ENCODE measurements at places on chromosomes 13 and 19.

GRCh38 chr19:7230826-7231225 is 63.4 kb downstream of the INSR start:
- DNase-seq = no peak

- DNase-seq = no peak
Observed at GRCh38 chr19:2287585-2288337, 5.8 kb upstream of the PEAK3 start.

GRCh38 chr19:28485292-28485691 is 727.7 kb downstream of the UQCRFS1 start:
- no peak for DNase-seq

DNA sequence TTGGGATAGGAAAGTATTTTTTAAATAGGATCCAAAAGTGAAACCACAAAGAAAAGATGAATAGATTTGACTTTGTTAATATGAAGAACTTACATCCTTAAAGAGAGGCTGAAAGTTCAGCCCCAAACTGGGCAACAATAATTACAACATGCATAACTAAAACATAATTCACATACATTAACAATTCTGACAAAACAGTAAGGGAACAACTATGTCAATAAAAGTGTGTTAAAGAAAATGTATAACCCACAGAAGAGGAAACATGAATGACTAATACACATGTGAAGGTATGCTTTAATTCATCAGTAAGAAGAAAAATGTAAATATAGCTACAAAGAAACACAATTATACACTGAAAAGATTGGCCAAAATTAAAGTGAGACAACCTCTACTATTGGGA is 1597.6 kb upstream of the MIR17HG start:
- DNase-seq = no peak

- DNase-seq = no peak
Observed at GRCh38 chr19:3283886-3284657, 59.6 kb downstream of the CELF5 start.

- no peak for DNase-seq
Observed at GRCh38 chr19:4302243-4302640, at the start of gene TMIGD2. TSS of gene TMIGD2 (minus strand) at chr19:4302389. CDS start at chr19:4302385, 4 bp downstream.

GRCh38 chr13:92251671-92252210 is 853.3 kb downstream of the GPC5 start:
- no peak for DNase-seq

GRCh38 chr13:89380101-89380500 is 1708.9 kb downstream of the SLITRK5 start:
- DNase-seq = no peak

DNA sequence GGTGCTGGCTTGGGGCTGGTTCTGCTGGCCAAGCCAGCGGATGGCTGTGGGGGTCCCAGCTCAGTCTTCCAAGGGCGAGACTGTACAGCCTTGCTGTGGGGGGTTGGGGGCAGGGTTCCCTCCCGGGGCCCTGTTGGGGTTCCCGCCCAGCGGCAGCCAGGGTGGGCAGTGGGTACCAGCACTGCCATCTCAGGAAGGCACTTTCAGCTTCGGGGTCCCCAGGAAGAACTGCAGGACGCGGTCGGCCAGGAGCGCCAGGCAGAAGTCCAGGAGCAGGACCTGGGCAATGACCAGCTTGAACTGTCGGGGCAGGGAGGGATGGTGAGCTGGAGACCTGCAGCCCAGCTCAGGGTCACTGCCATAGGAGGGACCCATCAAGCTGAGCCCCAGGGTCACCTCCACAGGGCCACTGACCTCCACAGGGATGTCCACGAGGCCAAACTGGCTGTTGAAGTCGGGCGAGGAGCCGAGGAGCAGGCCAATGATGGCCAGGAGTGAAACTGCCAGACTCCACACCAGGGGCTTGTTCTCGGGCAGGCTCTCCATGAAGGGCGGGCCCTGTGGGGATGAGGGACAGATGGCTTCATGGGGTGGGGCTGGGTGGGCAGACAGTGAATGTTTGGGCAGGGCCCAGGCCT is 1.9 kb upstream of the GMIP start:
- no peak for DNase-seq

DNA sequence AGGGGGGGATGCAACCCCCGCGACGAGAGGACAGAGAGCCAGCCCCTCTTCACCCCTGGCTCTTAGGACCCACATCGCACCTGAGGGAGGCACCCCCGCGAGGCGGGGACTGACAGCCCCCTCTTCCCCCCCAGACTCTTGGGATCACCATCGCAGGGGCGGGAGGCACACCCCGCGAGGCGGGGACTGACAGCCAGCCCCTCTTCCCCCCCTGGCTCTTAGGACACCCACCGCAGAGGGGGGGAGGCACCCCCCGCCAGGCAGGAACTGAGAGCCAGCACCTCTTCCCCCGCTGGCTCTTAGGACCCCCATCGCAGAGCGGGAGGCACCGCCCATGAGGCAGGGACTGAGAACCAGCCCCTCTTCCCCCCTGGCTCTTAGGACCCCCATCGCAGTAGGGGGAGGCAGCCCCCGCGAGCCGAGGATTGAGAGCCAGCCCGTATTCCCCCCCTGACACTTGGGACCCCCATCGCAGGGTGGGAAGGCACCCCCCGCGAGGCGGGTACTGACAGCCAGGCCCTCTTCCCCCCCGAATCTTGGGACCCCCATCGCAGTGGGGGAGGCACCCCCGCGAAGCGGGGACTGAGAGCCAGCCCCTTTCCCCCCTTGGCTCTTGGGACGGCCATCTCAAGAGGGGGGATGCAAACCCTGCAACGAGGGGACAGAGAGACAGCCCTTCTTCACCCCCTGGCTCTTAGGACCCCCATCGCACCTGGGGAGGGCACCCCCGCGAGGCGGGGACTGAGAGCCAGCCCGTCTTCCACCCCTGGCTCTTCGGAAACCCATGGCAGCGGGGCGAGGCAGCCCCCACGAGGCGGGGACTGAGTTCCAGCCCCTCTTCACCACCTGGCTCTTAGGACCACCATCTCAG is 2425.1 kb upstream of the PCDH20 start:
- no peak for DNase-seq

GRCh38 chr19:50344661-50345318 is 15.6 kb upstream of the KCNC3 start:
- no peak for DNase-seq

DNA sequence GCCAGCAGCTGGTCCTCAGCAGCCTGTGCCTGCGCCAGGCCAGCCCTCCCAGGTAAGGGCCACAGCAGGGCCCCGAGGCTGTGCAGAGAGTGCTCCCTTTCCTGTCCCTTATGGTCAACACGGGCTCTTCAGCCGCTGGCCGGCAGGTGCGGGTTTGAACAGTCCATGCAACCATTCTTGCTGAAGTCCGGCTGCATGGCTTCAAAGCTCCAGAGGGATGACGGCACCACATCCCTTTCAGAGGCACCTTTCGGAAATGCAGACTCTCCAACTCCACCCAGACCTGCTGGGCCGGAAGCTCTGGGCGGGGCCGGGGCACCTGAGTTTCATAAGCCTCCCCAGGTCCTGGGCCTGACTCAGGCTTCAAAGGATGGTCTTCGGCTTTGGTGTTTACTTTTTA is 81.3 kb downstream of the SPACA7 start:
- no peak for DNase-seq

GRCh38 chr13:97018029-97018819 is 23.9 kb upstream of the OXGR1 start:
- no peak for DNase-seq

GRCh38 chr19:17075864-17076542 is 426 bp downstream of the MYO9B start:
- peak; percentile 59 for DNase-seq

- no peak for DNase-seq
Observed at GRCh38 chr13:112651311-112651710, 38.5 kb upstream of the ATP11A start.

DNA sequence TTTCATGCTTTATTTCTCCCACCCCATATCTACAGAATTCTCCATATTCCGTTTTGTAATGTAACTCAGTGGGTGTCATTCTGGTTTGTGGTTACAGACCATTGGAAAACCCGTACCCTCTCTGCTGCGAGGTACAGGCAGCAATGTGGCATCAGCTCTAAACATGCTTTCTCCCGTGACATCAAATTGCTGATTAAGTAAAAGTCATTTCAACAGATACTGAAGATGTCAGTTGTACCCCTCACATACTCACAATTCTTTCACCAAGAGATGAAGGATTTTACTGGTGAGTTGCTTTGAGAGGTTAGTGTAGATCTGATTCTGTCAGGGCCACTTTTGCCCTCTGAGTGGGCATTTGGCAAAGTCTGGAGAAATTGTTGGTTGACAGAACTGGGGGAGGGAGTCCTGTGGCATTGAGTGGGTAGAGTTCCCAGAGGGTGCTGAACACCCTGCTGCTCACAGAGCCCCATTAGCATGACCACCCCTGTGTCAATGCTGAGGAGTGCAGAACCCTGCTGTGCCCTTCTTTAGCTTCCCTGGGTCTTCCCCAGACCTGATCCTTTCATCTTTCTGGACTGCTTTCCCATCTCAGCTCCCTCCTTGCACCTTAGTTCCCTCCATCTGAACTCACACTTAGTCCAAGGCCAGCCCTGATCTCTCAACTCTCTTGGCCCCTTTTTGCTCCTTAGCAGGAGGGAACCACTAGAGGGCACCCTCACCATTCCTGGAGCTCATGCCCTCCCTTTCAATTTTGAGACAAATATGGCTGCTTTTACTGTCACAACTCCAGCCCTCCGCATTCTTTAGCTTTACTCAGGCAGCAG is 39.9 kb upstream of the CEACAM8 start:
- DNase-seq = no peak

GRCh38 chr19:55640577-55641425 is at the start of gene ZNF580:
TSS of gene ZNF580 (plus strand) at chr19:55641002. CDS start at chr19:55642509, 1,507 bp downstream.
- DNase-seq = no peak

DNA sequence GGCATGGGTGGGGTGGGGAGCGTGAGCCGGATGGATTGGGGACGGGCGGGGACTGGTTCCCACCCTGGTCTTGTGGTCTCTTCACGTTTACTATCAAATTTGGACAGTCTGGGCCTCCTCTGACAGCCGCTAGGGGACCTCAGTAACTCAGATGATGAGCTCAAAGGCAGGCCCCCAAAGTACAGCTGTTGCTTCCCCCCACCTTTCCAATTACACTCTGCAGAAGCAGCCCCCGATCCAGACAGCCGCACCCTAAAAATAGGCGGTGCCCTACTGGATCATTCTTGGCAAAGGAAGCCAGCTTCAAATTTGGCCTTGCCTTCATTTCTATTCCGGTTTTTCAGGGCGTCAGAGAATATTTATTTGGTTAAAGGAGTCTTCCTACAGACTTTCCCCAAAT is 1.9 kb upstream of the FOXO1 start:
- DNase-seq = peak; percentile 44

- no peak for DNase-seq
Observed at GRCh38 chr13:77372275-77372674, 45.4 kb upstream of the MYCBP2 start.

DNA sequence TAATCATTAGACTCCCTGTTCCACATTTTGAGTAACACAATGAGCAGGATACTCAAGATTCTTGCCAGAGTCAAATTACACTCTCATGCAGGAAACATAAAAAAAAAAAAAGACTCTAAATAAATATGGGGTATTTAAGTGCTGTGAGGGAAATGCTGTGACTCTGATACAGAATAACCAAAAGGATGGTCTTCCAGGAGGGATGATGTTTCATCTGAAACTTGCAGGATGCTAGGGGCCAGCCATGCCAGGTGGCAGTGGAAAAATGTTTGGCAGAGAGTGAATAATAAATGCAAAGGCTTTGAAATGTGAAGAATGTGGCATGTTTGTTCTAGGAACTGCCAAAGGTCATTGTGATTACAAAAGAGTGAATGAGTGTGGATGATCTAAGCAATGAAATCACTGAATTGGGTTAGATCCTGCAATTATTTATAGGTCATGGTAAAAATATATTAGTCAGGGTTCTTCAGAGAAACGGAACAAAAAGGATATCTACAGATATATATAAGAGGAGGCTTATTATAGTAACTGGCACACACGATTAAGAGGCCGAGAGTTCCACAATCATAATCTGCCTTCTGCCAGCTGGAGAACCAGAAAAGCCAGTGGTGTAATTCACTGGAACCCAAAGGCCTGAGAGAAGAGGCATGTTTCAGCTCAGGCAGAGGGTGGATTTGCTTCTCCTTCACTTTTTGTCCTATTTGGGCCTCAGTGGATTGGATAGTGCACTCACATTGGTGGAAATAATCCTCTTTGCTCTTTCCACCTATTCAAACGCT is 1832.8 kb upstream of the MIR17HG start:
- DNase-seq = no peak

DNA sequence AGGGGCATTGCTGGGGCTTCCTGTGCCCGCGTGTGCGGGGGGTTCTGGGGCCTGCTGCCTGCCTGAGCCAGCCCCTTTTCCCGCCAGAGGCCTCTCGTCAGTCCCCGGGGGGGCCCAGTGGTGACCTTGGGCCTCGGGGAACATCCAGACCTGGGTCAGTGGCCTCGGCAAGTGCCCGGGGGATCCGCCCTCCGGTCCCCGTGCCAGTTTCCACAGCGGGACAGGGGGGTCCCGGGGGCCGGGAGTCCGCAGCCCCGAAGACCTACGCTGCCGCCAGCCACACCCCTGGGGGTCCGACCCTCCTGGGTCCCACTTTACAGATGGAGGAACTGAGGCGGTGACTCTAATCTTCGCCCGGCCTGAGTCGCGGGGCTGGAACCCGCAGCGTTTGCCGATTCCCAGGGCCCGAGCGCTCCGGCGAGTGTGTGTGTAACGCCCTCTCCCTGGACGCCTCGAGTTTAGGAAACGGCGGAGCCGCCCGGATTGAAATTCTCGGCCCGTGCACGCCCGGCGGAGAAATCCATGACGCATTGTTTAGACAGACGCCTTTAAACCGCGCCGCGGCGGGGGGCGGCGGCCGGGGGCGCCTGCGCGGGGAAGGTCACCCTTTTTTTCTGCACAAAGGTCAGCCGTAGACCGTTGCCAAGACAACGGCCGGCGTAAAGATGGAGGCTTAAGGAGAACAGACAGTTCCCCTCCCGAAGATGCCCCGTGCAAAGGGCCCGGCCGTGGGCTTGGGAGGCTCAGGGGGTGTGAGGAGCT is 39.3 kb downstream of the EFNA2 start:
- DNase-seq = no peak

GRCh38 chr19:18682807-18683108 is 722 bp upstream of the CRTC1 start:
- DNase-seq = no peak

GRCh38 chr13:41674246-41674645 is 216.9 kb downstream of the RGCC start:
- no peak for DNase-seq

DNA sequence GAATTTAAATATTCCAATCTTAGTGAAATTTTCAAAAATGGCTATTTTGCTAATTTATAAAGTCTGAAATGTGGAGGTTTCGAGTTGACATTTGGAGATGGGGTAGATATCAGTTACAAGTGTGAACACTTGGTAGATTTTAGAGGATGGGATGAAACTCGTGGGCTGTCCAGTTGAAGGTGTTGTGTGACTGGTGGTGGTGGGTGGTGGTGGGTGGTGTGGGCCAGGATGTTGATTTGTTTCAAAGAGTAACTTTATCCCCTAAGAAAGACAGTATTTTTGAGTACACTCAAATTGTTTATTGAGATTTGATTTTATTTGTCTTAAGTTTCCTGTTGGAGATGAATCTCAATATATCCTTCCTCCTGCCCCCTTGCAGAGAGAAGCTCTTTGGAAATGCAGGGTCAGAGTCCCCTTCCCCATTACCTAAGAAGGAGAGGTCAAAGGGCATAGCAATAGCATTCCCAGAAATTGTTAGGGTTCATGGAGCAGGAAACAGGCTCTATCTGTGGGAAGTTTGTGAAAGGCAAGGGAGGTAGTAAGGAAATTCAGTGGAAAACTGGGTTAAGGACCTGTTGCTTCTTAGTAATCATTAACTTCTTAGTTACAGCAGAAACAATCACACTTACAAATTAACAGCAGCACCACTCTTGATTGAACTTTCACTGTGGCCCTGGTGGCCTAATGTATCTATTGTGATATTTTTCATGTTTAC is 133.6 kb upstream of the RNF113B start:
- no peak for DNase-seq
